Fibroblast of mammary gland (primary cell): ENCODE measurements at places on chromosomes 5 and 9.

DNA sequence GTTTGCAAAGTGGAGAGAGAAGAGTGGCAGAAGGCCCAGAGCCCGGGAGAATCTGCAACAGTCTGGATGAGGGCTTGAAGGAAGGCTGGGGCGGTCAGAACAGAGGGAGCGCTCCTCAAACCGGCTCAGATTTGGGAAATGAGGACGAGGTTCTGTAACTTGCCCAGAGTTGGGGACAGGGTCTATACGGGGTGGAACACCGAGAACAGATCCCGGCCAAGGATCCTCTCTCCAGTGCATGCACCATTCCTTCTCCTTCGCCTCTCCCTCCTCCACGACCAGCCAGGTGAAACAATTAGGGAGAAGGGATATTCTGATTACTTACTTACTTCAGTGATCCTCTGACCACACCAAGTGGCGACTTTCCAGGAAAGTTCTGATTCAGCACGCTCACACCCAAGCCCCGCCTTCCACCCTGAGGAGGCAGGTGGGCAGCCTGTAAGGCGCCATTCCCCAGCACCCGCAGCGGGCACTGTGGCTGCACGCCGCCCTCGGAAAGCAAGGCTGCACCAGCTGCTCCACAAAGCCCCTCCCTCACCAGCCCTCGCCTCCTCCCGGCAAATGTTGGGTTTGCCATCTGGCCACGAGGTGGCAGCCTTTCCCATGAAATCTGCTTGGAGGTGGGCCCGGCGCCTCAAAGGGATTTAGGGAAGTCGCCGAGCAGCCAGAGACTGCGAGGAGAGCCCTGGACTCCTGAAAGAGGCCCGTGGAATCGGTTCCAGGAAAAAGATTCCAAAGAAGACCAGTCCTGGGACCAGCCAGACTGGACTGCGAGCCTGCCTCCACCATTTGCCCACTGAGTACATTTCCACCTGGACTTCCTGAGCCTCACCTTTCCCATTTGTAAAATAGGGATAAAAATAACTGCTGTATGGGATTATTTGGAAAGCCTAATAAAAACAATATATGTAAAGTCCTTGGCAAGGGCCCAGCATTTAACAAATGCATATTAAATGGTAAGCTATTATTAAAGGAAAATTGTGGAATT is 22.2 kb upstream of the WWC1 start:
- DNase-seq: peak; percentile 77

DNA sequence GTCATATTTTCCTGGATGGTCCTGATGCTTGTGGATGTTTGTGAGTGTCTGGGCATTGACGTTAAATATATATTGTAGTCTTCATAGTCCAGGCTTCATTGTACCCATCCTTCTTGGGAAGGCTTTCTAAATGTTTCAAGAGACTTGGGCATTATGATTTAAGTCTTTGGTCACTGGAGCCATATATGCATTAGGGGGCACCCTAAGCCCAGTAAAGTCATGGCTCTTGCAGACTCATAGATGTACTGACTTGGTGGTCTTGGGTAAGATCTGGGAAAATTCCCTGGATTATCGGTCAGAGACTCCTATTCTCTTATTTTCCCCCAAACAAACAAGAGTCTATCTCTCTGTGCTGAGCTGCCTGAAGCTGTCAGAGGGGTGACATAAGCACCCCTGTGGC is 271.1 kb downstream of the TRIM36 start:
- DNase-seq: no peak

DNA sequence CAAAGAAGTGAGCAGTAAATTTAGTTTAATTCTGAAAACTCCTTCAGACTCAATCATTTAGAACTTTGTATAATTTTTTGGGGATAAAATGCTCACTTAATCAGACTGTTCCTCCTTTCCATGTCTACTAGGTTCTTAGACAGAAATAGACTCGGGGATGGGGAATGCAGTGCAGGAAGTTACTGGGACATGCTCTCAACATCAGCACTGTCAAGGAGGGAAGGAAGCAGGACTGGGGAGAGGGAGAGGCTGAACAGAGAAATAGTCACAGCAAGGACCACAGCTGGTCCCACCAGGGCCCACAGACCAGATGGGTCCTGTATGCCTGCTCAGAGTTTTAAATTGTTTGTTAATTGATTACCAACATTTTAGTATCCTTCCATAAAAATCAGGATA is 310.1 kb upstream of the MSX2 start:
- no peak for DNase-seq

DNA sequence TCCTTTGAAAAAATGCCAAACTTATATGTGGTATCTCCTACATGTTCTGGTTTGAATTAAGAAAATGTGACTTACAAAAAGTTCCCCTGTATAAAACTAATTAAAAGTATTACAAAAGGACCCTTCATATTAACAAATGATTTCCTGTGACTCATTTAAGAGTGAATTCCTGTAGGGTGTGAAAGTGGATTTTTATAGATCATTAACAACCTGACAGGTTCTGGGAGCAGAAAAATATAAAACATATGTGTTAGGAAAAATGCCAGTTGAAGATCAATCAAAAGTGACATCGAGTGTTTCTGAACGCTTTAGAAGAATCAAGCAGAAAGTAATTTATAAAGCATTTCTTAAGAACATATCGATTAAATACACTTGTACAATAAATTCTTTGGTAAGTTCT is 35.5 kb downstream of the CAMK4 start:
- no peak for DNase-seq

DNA sequence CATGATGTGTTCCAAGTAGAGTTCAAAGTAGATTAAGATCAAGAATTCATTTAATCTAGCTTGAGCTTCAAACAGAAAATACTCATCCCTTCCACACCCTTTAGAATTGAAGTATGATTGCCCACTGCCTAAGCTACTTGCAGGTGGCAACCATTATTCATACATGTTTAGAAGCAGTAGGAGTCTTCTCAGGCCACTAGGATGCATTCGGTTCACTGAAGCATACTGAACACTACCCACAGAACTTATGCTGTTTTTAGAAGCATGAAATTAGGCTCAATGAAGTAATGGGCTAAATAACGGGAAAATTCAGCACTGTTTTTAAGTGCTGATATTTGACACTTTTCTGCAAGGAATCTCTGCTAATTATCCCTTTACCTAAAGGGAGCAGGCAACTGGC is 263.4 kb downstream of the DEPDC1B start:
- no peak for DNase-seq

DNA sequence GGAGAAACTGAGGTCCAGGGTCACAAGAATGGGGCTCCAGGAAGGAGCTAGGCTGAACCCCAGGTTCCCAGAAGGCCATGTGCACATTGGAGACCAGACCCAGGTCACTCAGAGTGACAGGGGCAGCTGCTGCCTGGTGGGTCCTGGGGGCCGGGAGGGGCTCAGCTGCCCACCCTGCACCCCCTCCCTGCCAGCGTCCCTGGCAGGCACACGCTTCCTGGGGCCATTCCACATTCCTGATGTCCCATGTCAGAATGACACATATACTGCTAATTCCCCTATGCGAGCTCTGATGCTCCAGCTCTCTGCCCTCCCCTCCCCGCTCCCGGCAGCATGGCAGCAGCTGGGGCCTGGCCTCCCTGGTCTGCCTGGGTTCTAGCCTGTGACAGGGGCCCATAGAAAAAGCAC is 14.0 kb downstream of the FGFR4 start:
- no peak for DNase-seq

GRCh38 chr5:134273642-134274395 is 47.9 kb upstream of the PPP2CA start:
- DNase-seq: no peak

- no peak for DNase-seq
Observed at GRCh38 chr5:19534751-19535150, 453.2 kb downstream of the CDH18 start.

- peak; percentile 88 for DNase-seq
Observed at GRCh38 chr5:7325975-7326913, 69.7 kb upstream of the ADCY2 start.

GRCh38 chr5:72242796-72243475 is 77.1 kb downstream of the MRPS27 start:
- DNase-seq: no peak

DNA sequence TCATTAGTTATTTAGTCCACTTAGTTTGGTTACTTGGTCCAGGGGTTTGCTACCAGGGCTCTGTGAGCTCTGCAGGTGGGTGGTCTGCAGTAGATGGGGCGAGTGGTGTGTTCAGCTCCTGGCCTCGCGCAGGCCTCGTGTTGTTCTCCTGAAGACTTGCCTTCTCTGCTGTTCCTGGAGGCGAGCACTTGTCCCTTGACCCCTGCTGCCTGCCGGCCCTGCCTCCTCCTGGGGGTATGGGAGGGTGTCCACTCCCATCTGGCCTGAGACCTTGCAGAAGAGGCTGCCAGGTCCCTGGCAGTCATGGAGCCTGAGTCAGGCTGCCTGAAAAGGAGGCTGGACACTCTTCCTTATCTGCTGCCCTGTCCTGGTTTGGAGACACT is 137.0 kb downstream of the CACNA1B start:
- no peak for DNase-seq

GRCh38 chr5:175765858-175766257 is 105.5 kb upstream of the CPLX2 start:
- DNase-seq: no peak

GRCh38 chr9:2229109-2229721 is 214.1 kb downstream of the SMARCA2 start:
- DNase-seq: no peak

DNA sequence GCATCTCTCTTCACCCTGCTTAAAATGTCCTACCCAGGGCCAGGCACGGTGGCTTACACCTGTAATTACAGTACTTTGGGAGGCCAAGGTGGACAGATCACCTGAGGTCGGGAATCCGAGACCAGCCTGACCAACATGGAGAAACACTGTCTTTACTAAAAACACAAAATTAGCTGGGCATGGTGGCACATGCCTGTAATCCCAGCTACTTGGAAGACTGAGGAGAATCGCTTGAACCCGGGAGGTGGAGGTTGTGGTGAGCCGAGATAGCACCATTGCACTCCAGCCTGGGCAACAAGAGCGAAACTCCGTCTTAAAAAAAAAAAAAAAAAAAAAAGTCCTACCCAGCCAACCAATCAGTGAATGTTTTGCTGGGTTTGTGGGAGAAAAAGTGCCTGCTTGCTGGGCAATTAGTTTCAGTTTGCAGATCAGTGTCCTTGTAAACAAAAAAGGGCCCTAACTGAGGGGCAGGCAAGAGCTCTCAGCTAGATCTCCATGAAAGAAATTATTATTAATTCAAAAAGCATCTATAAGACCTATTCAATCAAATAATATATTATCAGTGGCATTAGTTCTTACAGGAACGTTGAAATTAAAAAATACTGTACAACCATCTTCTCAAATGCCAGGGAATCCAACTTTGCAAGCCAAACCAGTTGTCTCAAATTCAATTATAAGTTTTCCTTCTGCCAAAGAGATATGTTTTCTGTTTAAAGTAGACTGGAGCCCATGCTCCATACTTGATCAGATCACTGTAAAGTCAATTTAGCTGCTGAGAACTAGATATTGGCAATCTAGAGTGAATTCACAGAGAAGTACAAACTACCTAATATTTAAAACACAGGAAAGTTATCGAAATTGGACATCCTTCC is 3.9 kb downstream of the MEGF9 start:
- peak; percentile 67 for DNase-seq

- peak; percentile 99 for DNase-seq
Observed at GRCh38 chr9:121725008-121725775, 73.8 kb downstream of the DAB2IP start.

GRCh38 chr5:174724484-174725260 is at the start of gene MSX2:
MSX2 (plus strand) TSS chr5:174724582; CDS start chr5:174724660, 78 bp downstream.
- DNase-seq: peak; percentile 78

DNA sequence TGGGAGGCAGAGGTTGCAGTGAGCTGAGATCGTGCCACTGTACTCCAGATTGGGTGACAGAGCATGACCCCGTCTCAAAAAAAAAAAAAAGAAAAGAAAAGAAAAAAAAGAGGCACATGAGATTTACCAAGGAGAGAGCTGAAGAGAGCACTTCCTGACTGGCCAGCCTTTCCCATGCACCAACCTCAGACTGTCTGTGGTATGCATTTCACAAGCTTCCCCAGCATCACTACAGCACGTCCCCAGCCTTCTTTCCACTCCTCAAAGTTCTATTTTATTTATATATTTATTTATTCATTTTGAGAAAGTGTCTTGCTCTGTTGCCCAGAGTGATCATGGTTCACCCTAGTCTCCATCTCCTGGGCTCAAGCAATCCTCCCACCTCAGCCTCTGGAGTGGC is 13.6 kb upstream of the FUBP3 start:
- peak; percentile 15 for DNase-seq
